Stimulated activated CD8-positive, alpha-beta memory T cell treated with anti-CD3 and anti-CD28 coated beads, Interleukin-4, amount 100 ng/mL, for 1 hour (primary cell): ENCODE measurements at places on chromosomes 6 and 20.

DNA sequence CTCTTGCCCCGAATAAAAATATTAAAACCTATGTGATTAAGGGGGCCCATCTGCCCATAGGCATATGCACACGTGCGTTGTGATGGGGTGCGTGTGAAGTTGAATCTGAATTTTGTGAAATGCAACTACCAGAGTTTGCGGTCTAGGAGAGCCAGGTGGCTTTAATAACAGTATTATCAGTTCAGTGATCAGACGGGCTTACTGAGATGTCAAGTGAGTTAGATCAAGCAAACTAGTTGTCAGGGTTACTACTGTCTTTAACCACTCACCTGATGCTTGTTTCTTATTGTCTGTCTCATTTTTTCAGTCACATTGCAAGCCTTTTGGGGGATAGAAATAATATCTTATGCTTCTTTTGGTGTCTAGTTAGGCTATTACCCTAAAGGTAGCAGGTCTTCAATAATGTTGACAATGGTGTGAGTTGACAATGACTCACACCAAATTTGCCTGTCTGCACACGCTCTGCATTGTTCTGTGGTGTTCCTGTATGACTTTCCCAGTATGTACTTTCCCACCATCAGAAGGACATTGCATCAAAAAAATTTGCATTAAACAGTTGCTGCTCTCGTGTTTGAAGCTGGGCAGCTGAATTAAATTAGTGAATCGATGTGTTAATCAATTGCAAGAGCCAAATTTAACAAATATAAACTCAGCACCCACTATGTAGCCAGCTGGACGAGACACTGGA, 103.1 kb upstream of the NAA20 start:
- DNase-seq, result no peak

- no peak for DNase-seq
Observed at GRCh38 chr6:107154801-107155160, 39.5 kb upstream of the BEND3 start.

DNA sequence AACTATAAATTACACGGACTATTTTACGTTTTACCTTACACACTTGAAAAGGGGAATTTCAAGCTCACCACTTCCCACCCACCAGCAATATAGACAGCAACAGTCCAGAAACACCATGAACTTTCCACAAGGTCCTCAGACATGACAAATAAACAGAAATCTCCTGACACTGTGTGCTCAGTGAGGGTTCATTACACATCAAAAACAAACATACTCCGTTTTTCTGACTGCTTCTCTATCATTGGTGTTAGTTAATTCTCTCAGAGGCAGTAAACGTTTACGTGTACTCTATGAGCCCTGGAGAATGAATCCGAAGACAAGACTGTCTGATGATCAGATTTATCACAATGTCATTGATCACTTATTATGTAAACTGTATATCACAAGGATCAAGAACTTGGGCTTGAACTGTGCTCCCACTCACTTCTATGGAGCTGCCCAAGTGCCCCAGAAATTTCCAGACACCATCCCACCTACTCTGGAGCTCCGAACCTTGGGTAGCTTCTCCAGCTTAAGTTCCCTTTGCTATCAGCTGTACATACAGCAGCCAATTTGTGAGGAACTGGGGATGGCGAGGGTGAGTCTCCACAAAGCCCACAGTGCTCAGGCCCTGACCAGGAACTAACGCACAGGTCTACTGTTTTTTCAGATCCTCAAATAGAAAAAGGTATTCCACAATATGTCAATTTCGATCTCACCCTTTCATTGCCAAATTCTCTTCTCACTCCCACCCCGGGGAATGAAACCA, 86.0 kb downstream of the ALDH8A1 start:
- DNase-seq, result no peak

GRCh38 chr6:51429017-51429712, 610.5 kb downstream of the TFAP2B start:
- DNase-seq, result no peak

GRCh38 chr20:25199473-25200260, 4.2 kb downstream of the ENTPD6 start:
- DNase-seq, result no peak
